ENCODE measurements at places on chromosomes 16 and 17. TPM values are rescaled to one million over a fixed set of nuclear protein-coding genes. Genes with fewer than 3 reads are reported as not detected.

Gene CPNE7
- total RNA-seq: not detected

Gene MMP2
- 249 TPM for total RNA-seq

Gene KATNIP
- 23.7 TPM for total RNA-seq

Gene TP53
- 16.8 TPM for total RNA-seq

Gene CPHXL2
- not detected for total RNA-seq

Gene HOXB1
- not detected for total RNA-seq

DNA sequence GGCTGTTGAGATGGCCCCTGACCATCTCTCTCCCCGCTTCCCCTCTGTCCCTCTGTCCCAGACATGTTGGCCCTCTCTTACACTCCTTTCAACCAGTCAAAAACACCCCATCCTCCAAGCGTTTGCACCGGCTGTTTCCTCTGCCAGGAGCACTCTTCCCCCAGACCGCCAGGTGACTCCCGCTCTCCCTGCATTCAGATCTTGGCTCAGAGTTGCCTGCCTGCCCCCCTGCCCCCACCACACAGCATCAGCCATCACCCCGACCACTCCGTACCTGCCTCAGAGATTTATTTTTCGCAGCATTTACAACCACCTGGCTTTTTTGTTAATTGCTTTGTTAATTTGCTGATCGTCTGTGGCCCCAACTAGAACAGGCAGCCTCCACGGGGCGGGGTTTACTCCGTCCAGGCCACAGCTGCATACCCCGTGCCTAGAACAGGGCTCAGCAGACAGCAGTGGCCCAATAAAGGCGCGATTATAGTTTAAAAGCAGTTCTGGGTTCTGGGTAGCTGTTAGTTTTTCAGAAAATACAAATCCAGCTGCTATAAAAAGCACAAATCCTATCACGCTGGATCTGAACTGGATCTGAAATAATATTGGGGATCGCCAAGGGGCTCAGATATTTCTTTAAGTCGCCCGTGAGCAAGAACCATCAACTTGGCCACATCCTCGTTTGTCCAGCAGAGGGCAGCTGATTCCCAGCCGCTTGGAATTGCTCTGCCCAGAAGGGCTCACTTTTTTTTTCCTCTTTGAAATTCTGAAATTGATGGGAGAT, 173.6 kb downstream of the IRF8 start:
- H3K27me3 ChIP-seq: no peaks in the 10 kb centered on the region
- no peak overlapping the region for H3K27ac ChIP-seq
- no peaks in the 10 kb centered on the region for H3K36me3 ChIP-seq

- H3K27me3 ChIP-seq: no peaks in the 10 kb centered on the region
- no peaks in the 10 kb centered on the region for H3K36me3 ChIP-seq
Measured at GRCh38 chr16:64375391-64375980, 746.4 kb downstream of the CDH11 start.

DNA sequence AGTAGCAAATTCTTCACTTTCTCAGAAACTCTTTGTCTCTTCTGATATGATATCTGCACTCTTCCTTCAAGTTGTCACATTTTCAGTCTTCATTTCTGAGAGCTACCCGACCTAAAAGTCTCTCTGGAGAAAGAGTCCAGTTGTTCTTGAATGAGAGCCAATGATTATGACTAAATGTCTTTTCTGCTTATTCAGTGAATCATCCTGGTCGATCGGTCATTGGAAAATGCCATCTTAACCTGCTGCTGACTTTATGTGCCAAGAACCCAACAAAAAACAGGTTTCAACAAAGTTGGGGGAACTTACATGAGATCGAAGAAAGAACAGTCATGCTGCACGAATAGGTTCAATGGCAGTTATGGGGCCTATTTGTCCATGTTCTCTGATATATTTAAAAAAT, 15.9 kb downstream of the SOX9 start:
- H3K36me3 ChIP-seq: no peaks in the 10 kb centered on the region
- no peaks in the 10 kb centered on the region for H3K4me1 ChIP-seq
- no peak for DNase-seq
- H3K27ac ChIP-seq: no peak overlapping the region
- no peaks in the 10 kb centered on the region for H3K27me3 ChIP-seq

- no peak within 1 kb of the TSS for H3K27ac ChIP-seq
Measured at GRCh38 chr16:89918453-89919347, at the start of gene MC1R. TSS of gene MC1R (plus strand) at chr16:89918862. CDS start at chr16:89919259, 397 bp downstream.

GRCh38 chr17:72146371-72146770, 25.6 kb downstream of the SOX9 start:
- no peak overlapping the region for H3K4me3 ChIP-seq
- no peaks in the 10 kb centered on the region for H3K36me3 ChIP-seq
- no peaks in the 10 kb centered on the region for H3K4me1 ChIP-seq
- DNase-seq: no peak
- H3K27ac ChIP-seq: no peak overlapping the region
- H3K27me3 ChIP-seq: no peaks in the 10 kb centered on the region

GRCh38 chr17:69246726-69247375, 18.2 kb upstream of the ABCA10 start:
- no peaks in the 10 kb centered on the region for H3K27me3 ChIP-seq
- H3K4me1 ChIP-seq: no peaks in the 10 kb centered on the region
- no peak for DNase-seq
- H3K27ac ChIP-seq: no peak overlapping the region
- H3K4me3 ChIP-seq: no peak overlapping the region

GRCh38 chr17:63113167-63113566, 147.1 kb downstream of the TANC2 start:
- no peak overlapping the region for H3K4me3 ChIP-seq
- no peaks in the 10 kb centered on the region for H3K27me3 ChIP-seq
- H3K36me3 ChIP-seq: no peaks in the 10 kb centered on the region
- DNase-seq: no peak
- H3K27ac ChIP-seq: no peak overlapping the region

- H3K4me1 ChIP-seq: peaks cover 7% of the 10 kb centered on the region
- H3K4me3 ChIP-seq: peak within 1 kb of the TSS; percentile 68
- peaks cover 11% of the 10 kb centered on the region for H3K27me3 ChIP-seq
- no peaks in the 10 kb centered on the region for H3K36me3 ChIP-seq
Measured at GRCh38 chr16:56589141-56590039, at the start of gene MT3. TSS of gene MT3 (plus strand) at chr16:56589528. CDS start at chr16:56589591, 63 bp downstream.

- peaks cover 47% of the 10 kb centered on the region for H3K36me3 ChIP-seq
- H3K4me3 ChIP-seq: no peak overlapping the region
- H3K4me1 ChIP-seq: no peaks in the 10 kb centered on the region
- H3K27ac ChIP-seq: no peak overlapping the region
- no peaks in the 10 kb centered on the region for H3K27me3 ChIP-seq
Measured at GRCh38 chr16:8634991-8635736, 13.7 kb downstream of the METTL22 start.

- H3K27me3 ChIP-seq: no peaks in the 10 kb centered on the region
- no peak overlapping the region for H3K4me3 ChIP-seq
- H3K4me1 ChIP-seq: no peaks in the 10 kb centered on the region
Measured at GRCh38 chr17:37818689-37819088, 73.8 kb upstream of the HNF1B start.

GRCh38 chr16:26809461-26809860, 257.3 kb upstream of the C16orf82 start:
- no peak overlapping the region for H3K27ac ChIP-seq
- H3K27me3 ChIP-seq: no peaks in the 10 kb centered on the region
- no peaks in the 10 kb centered on the region for H3K4me1 ChIP-seq

DNA sequence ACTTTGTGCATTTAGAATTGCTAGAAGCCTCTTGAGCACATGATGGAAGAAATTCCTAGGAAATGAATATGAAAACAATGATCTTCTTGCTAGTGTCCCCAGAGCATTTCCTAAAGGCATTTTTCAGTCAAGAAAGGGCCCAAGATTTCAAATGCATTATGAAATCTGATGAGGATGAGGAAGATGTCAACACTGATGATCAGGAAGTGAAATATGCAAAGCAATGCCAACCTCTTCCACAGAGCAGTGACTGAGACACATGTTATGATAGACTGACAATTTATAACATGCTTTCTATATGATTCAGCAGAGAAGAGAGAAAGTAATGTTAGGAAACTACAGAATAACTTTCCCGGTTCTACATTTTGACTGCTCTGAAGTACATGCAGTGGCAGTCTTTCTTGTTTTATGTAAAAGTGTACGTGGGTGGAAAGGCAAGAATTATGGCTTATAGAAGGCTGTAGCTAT, 859.1 kb upstream of the GOT2 start:
- no peaks in the 10 kb centered on the region for H3K4me1 ChIP-seq
- DNase-seq: no peak
- no peaks in the 10 kb centered on the region for H3K27me3 ChIP-seq
- no peak overlapping the region for H3K27ac ChIP-seq

DNA sequence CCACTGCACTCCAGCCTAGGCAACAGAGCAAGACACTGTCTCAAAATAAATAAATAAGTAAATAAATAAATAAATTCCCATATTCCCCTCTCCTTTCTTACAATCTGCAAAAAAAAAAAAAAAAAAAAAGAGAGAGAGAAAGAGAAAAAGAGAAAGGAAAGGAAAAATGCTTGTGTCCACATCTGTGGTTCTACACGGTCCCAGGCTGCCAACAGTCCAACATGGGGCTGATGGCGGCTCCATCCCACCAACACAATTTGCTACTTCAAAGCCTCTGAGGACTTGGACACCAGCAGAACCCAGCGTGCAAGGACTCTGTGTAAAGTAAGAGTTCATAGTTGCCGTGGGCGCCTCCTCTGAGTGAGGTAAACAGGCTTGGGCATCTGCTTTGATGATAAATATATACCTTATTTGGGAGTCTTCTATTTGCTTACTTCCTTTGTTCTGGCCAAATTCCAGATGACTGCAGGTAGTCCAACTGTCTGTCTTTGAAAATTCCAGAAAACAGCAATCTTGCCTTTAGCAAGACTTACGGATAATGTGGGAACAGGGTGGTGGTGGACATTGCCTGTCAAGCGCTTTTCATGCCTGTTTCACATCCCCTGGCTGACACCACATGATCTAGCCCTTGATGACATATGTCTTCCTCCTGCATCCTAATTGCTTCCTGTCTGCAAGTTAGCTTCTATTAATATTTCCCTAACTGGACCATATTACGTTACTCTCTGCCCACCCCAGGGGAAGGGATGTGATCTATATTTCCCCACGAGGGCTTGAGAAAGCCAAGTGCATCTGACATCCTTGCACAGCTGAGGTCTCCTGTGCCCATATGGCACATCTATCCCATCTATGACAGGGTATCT, 10.1 kb downstream of the LITAF start:
- peaks cover 68% of the 10 kb centered on the region for H3K4me1 ChIP-seq
- DNase-seq: no peak
- no peak overlapping the region for H3K4me3 ChIP-seq
- no peaks in the 10 kb centered on the region for H3K36me3 ChIP-seq
- H3K27ac ChIP-seq: no peak overlapping the region
- H3K27me3 ChIP-seq: no peaks in the 10 kb centered on the region

GRCh38 chr16:9169094-9169493, 77.7 kb downstream of the HAPSTR1 start:
- DNase-seq: no peak
- H3K4me1 ChIP-seq: no peaks in the 10 kb centered on the region
- no peak overlapping the region for H3K4me3 ChIP-seq
- no peak overlapping the region for H3K27ac ChIP-seq

DNA sequence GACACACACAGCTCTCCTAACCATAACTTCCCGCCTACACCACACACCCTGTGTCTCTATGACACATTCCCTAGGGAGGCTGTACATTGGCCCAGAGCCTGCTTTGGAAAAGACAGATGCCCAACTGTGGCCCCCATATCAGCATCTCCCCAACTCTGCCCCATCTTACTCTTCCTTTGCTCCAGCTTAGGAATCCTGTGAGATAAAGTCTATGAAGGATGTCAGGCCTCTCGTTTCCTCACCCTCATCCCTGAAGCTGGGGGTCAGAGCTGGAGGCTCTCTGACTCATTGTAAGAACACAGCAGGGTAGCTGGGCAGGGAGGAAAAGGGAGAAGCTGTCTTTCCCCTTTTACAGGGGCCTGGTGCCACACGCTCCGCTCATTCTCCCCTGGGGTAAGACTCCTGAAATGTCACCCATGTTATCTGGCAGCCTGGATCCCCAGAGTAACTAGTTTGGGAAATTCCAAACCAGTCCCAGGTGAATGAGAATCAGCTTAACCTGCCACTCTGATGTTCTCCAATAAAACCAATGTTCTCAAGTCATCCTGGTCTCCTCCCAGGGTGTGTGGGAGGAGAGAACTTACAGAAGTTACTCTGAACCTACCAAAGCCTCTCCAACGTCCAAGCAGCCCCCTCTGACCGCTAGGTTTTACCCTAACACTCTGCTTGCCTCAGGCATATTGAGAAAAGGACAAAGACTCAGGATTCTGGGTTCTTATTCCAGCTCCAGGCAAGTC, 2.8 kb downstream of the RAPGEFL1 start:
- H3K27ac ChIP-seq: no peak overlapping the region
- H3K4me1 ChIP-seq: peaks cover 3% of the 10 kb centered on the region

DNA sequence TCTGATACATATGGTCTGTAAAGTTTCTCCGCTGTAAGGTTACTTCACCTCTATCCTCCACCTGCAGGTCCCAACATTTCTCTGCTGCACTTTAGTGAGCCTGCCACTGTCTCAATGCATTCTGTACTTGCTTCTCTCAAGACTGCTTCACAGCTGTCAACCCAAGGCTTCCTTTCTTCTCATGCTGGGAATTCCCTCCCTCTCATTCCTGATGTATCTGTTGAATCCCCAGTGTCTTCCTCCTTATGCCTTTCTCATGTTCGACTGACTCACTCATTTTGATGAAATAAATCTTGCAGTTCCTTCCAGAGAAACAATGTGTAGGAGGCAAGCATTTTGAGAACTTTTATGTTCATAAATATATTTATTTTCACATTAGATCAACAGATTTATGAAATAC, 288.3 kb downstream of the CNTNAP4 start:
- no peak for DNase-seq
- no peaks in the 10 kb centered on the region for H3K4me1 ChIP-seq
- no peak overlapping the region for H3K4me3 ChIP-seq
- no peaks in the 10 kb centered on the region for H3K27me3 ChIP-seq

DNA sequence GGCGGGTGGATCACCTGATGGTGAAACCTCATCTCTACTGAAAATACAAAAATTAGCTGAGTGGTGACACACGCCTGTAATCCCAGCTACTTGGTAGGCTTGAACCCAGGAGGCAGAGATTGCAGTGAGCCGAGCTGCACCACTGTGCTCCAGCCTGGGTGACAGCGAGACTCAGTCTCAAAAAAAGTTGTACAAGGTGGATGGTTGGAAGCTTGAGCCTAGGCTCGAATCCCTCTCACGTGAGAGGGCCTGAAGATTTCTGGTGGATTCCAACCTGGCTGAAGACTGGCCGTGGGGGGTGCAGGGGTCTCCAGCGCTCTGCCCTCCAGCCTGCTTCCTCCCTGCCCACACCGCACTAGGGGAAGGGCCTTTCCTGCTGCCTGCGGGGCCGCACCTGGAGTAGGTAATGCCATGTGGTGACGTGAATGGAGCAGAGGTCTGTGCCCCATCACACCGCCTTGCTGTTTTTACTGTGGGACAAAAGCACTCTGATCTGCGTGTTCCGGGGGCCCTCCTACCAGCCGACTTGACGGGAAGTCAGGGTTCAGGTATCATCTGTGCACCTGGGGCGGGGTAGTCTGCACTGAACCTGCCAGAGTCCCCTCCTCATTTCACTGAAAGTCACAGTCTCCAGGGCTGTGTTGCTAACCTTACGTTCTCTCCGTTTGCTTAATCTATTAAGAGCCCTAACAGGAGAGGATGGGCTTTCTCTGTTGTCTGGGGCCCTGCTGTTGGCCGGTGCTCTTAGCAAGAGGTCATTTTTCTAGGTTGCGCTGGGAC, 4.2 kb downstream of the RPL13 start:
- no peak overlapping the region for H3K27ac ChIP-seq
- no peaks in the 10 kb centered on the region for H3K27me3 ChIP-seq
- H3K4me1 ChIP-seq: peaks cover 24% of the 10 kb centered on the region
- DNase-seq: no peak
